ENCODE measurements at places on chromosomes 13 and 19.

GRCh38 chr19:3207461-3208242 is 16.8 kb upstream of the CELF5 start:
- DNase-seq, result no peak

DNA sequence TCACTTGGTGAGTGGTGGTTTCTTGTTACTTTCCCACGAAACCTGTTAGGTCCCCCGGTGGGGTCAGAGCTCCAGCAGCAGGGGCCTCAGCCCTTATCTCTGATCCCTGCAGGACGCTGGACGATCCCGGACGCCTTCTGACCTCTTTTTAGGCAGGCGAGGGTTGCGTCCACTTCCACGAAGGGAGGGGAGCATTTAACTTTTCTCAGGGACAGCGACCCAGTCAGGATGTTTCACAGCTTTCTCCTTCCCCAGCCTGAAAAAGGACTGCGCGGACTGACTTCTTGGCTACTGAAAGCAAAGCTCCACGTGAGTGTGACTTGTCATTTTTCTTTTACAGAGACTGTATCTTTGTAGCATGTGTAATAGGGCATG is 692 bp downstream of the ZNF234 start:
- DNase-seq, result no peak

GRCh38 chr13:40013554-40013953 is 358.1 kb downstream of the COG6 start:
- no peak for DNase-seq

DNA sequence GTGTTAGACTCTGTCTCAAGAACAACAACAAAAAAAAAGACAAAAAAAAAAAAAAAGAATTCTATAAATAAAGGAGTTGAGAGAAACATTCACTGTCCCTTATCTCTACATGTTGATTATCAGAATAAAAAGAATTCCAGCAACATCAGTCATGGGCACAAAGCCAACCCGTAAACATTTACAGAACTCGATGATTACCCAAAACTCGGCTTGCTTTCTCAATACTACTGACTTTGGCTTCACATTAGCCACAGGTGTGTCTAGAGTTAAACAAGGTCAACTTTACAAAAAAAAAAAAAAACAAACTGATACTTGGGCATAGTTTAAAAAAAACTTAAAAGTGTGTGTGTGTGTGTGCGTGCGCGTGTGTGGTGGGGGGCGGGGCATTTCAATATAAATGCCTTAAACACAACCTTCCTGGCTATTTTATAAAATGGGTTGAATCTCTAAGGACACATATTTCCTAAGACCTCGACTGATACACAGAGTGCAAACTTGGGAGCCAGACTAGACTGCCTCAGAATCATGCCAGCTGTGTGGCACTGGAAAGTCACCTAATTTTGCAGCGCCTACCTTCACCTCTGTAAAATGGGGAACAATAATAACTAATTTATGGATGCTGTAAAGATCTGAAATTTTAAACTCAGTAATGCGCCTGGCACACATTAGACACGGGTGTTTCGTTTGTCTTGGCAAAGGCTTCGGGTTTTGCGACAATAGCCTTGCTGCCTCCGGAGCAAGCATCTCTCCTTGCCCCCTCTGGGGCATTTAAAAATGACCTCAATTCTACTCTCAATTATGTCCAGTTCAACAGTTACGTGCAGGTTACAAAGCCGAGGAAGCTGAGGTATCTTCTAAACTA is 922 bp downstream of the EBPL start:
- DNase-seq, result no peak

- no peak for DNase-seq
Measured at GRCh38 chr13:39484506-39485313, 118.3 kb downstream of the LHFPL6 start.
